ENCODE measurements at places on chromosomes 13 and 19. TPM values are rescaled to one million over a fixed set of nuclear protein-coding genes. Genes with fewer than 3 reads are reported as not detected.

GIPC3 gene
- total RNA-seq: 0.09 TPM

- DNase-seq: no peak
These were observed 1.2 kb downstream of the MRI1 start for GRCh38 chr19:13765395-13766094.

DNA sequence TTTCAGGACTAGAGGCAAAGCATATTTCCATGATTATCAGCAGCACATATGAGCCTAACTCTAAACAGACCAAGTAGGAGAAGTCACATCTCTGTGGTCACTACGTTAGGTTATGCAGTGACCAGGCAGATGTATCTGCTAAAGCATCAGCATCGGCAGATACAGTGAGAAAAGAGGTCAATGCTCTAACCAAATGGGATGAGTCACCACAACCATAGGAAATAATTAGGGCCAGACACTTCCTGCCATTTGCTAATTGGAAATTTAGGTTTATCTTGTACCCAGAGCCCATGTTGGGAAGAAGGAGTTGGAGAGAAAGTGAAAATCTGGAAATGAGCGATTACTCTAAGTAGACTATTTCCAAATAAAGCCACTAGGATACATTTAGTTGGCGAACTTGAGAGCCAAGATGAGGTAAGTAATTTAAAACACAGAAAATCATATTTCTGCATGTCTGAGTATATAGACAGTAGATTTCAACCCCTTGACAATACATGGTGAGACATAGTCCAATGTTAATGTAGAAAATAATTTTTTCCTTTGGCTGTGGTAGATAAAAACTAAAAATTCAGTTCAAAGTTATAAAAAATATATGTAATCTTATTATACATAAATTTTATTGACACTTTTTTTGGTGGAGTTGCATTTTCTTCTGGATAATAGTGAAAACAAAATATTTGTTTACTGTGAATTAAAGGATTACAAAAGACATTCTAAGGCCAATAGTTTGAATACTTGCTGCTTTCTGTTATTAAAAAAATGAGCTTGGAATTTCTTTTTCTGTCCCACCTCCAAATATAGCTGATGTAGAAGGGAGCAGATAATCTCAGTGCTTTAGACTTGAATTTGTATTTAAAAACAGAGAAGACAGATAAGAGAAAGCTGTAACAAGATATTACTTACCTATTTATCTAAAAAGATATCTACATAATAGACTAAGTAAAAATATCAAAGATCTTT lies 104.4 kb upstream of the CSNK1A1L start:
- no peak for DNase-seq

ZNF729 gene
- not detected for total RNA-seq

DNA sequence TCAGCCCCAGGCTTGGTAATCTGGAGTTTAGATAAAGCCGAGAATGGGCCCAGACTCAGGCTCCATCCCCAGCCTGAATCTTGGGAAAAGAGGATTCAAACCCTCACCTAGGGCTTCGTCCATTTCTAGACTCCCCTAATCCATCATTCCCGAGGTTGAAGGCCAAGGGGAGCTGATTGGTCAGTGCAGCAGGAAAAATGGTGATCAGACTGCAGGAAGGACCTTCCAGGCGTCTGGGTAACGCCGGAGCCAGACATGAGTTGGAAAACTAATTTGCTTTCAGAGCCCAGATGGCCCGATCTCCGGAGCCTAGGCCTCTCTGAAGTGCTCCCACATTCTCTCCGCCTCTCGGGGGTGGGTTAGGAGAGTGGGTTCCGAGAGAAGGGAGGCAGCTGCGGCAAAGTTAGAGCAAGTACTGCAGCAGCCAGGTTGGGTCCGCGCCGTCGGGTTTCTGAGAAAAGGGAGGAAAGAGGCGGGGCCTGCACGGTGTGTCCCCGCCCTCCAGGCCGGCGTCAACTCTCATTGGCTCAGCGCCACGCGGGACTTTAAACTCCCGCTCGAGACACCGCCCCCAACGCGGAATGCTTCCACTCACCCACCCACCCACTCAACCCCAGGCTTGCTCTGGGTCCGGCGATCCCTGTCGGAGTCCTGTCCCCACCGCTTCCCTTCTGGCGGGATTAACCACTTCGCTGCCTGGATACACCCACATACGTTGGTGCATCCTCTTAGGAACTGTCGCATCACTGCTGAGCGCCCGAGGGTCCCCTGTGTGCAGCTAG lies 788 bp upstream of the RTBDN start:
- DNase-seq: peak; percentile 51

PTGIR gene
- 45.4 TPM for total RNA-seq

DNA sequence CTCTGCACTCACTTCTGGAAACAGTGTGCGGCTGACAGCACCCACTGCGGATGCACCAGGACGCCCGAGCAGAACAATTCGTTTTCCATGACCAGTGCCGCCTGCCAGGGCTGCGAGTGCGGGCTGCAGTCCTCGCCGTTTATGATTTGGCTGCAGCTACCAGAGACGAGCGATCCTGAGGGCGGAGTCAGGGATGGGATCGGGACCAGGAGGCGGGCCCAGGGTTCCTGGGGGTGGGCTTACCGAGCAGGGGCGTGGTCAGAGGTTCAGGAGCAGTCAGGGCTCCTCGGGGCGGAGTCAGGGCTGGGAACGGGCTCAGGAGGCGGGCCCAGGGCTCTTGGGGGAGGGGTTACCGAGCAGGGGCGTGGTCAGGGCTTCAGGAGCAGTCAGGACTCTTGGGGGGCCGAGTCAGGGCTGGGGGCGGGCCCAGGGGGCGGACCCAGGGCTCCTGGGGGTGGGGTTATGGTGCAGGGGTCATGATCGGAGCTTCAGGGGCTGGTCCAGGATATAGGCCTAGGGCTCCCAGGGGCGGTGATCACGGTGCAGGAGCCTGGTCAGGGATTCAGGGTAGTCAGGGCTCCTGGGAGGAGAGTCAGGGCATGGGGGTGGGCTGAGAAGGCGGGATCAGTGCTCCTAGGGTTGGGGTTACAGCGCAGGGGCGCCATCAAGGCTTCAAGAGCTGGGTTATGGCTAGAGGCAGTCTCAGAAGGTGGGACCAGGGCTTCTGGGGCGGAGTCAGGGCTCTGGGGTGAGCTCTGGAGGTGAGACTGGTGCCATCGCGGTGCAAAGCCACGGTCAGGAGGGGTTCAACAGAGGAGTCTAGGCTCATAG lies 1.7 kb downstream of the KLK4 start:
- peak; percentile 58 for DNase-seq

DNA sequence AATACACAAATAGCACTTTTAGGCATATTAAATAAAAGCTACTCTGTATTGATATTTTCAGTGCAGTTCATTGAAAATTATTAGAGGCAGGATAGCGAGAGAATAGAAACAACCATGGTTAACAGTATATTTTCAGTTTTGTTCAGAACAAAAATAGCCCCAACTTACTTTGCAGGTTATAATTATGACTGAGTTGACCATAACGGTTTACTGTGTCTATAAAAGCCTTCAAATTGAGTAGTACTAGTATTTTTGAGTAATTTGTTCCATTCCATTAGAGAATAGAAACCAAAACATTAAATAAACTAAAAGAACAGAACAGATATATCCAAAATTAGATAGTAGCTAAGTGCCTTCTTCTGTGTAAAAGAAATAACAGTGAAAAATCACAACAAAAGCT lies 1108.4 kb upstream of the PCDH20 start:
- DNase-seq: no peak

CD22 gene
- total RNA-seq: 2.3 TPM

- DNase-seq: no peak
These were observed 95.1 kb downstream of the CAB39L start for GRCh38 chr13:49348751-49349150.

KIR3DL2 gene
- total RNA-seq: 0.27 TPM

GRCh38 chr13:46289260-46289955 lies 77.7 kb downstream of the LRRC63 start:
- DNase-seq: no peak

CRLF1 gene
- not detected for total RNA-seq

DNA sequence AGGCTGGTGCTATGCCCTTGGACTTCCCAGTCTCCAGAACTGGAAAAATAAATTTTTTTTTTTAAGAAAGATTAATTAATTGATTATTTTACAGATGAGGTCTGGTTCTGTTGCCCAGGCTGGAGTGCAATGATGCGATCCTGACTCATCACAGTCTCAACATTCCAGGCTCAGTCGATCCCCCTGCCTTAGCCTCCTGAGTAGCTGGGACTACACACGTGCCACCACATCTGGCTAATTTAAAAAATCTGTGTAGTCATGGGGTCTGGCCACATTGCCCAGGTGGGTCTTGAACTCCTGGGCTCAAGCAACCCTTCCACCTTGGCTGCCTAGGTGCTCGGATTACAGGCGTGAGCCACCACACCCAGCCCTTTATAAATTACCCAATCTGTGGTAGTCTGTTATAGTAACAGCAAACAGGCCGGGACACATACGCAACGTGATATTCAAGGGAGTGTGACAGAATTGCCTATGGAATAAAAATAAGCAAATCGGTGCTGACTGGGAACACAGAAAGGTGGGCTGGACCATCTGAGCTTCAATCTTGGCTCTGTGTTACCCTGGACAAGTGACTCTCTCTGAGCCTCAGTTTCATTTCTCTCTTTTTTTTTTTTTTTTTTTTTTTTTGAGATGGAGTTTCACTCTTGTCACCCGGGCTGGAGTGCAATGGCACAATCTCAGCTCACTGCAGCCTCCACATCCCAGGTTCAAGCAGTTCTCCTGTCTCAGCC lies 42.8 kb downstream of the PIN1 start:
- DNase-seq: no peak

- DNase-seq: peak; percentile 65
These were observed 546 bp upstream of the ZNF546 start for GRCh38 chr19:39996218-39996810.

DNA sequence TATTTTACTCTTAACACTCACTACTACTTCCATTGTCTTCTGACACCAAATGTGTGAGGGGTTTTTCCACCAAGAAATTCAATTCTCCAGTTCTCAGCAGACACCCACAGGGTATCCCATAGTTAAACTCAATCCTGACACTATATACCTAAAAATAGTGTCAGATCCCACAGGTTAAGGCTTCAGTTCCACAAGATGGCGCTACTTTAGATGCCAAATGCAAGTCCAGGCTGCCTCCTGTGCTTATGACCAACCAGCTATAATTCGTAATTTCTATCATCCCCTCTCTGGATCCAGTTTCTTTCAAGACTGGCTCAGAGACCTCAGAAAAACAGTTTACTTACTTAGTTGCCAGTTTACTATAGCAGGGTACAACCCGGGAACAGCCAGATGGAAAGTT lies 1146.2 kb upstream of the SPRY2 start:
- no peak for DNase-seq

SIGLEC7 gene
- not detected for total RNA-seq

GRCh38 chr13:77430377-77430951 lies 103.6 kb upstream of the MYCBP2 start:
- DNase-seq: no peak

XAB2 gene
- total RNA-seq: 54.1 TPM

GRCh38 chr13:51444922-51445321 lies 7.9 kb downstream of the INTS6 start:
- no peak for DNase-seq

DNA sequence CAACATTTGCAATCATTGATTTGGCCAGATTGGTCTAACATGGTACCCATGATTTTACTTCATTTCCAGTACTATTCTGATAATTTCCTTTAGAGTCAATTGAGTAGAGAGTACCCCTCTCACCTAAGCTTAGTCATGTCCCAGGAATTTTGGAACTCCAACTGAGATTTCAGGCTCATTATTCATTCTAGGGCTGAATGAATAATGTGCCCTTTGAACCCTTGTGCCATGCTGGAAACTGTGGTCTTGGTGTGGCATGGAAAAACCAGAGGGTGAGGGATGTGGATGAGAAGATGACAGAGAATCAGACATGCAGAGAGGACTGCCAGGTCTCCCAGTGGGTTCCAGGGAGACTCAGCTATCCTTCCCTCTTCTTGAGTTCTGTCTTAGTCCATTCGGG lies 30.2 kb downstream of the ITM2B start:
- no peak for DNase-seq

- no peak for DNase-seq
These were observed 49.6 kb upstream of the RAP2A start for GRCh38 chr13:97384371-97384770.

- DNase-seq: no peak
These were observed 300.5 kb downstream of the SPRY2 start for GRCh38 chr13:80040196-80040980.

GRCh38 chr13:46552889-46553520 lies at the start of gene LRCH1:
Gene LRCH1 (plus strand): TSS chr13:46553170. CDS start chr13:46553397, 227 bp downstream.
- peak; percentile 93 for DNase-seq

MIR17HG gene
- total RNA-seq: 20.3 TPM

CCDC122 gene
- 2.1 TPM for total RNA-seq

COX7A1 gene
- not detected for total RNA-seq

- no peak for DNase-seq
These were observed 8.1 kb upstream of the SIN3B start for GRCh38 chr19:16821081-16821480.

SSBP4 gene
- 98.2 TPM for total RNA-seq

CYP4F22 gene
- 1.7 TPM for total RNA-seq

GRCh38 chr19:41308450-41309179 lies 1.4 kb upstream of the CCDC97 start:
- DNase-seq: peak; percentile 96

- no peak for DNase-seq
These were observed 85.3 kb upstream of the FRY start for GRCh38 chr13:31946091-31946770.

Measured in activated CD8-positive, alpha-beta T cell treated with anti-CD3 and anti-CD28 coated beads for 36 hours (primary cell).